Motor neuron (in vitro differentiated cells): ENCODE measurements at places on chromosomes 3 and 15. TPM values are rescaled to one million over a fixed set of nuclear protein-coding genes. Genes with fewer than 3 reads are reported as not detected.
A peak's percentile ranks its signal among the peaks of the same experiment; 100 is the strongest.

DNA sequence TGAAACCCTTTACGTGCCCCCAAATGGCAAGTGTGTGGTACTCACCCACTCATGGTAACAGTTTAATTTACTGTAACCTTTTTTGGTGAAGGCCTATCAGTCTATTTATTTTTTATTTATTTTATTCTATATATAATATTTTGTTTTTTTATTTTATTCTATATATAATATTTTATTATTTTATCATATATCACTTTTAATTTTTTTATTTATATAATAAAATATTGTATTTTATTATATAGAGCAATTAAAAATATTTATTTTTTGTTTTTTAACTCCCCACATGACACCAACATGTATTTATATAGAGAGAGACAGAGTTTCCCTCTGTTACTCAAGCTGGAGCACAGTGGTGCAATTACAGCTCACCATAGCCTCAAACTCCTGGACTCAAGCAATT is 41.4 kb downstream of the SLC28A1 start:
- ATAC-seq = no peak

DNA sequence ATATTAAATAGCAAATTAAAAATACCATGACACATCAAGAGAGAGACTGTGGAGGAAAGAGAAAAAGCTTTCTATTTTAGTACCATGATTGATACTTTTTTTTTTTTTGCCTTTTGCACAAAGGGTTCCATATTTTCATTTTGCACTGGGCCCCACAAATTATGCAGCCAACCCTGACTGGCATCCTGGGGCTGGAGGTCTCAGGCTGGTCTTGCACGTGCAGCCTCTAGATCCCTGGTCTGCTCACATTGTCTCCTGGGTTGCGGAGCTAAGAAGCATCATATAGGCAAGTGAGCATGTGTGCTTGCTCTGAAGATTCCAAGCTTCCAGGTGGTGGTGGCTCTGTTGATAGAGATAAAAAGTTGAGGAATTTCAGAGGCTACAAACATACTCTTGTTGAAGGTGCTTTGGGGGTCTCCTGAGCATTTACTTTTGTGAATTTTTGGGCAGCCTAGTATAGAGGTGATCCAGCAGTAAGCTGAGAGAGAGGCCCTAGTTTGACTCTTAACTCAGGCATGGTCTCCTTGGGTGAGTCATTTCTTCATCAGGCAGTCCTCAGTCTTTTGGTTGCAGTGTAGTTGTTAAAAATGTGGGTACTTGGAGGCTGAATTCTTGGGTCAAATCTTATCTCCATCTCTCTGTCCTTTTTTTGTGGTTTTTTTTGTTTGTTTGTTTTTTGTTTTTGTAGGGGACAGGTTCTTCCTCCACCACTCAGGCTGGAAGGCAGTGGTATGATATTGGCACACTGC is 31.3 kb downstream of the SMAD3 start:
- ATAC-seq = no peak

- ATAC-seq = no peak
Observed at GRCh38 chr3:185595526-185595925, 9.4 kb downstream of the SENP2 start.

DNA sequence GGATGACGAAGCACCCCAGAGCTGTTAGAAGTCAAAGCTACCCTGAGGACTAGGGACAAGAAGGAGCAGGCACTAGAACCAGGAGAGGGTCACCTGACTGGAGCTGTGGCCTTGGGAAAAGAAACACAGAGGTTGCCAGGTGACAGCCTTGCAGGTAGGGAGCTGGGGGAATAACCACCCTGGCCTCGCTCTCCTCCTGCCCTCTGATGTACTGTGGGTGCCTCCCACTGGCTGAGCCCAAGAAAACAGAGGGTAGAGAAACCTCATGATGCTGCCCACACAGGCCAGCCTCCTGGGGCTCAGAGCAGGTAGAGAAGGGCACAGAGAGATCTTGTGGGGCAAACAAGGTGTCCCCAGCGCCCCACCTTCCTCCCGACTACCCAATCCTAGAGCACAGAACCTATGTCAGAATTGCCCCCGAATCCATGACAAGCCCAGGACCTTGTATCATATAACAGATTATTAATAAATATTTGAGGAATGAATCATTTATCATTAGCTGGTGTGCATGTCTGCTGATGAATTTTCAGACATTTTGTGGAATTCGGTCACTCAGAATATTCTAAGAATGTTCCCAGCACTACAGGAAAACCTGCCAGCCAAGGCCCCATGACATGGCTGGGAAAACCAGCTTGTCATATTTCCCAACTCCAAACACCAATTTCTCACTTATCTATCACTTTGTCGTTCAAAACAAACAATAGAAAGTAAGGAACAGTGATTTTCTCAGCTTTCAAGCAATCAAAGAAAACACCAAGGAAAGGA is 59.8 kb upstream of the MEX3B start:
- no peak for ATAC-seq

Gene CPLX3
- 0.32 and 0.52 TPM in 2 replicates for total RNA-seq

GRCh38 chr15:95068701-95069521 is 837.5 kb downstream of the MCTP2 start:
- peak; percentile 75 for ATAC-seq

DNA sequence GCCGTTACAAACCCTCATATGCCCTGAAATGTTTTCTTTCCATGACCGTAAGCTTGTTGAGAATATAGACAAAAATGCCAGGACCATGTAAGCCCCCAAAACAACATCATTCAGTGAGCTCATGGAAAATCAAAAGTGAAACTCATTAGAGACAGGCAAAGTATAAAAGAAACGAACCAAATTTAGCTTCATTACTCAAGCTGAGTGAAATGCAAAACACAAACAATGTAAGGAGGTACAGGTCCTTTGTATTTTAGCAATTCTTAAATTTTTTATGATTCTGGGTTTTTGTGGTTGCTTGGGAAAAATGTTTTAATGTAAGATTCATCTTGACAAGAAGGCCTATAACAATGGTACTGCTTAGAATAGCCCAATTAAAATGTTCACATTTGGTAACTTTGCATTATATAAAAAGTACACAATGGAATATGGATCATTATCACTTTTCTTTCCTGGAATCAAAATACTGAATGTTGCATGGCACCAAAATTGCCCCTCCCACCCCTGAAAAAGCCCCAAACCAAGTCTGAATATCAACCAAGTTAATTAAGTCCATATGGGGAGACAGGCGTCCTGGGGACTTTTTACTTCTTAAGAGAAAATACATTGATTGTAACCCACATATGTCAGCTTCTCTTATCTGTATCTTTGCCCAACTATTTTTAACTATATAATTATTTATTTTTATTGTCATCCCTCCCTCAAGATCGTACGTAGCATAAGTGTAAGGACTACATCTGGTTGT is 247.7 kb upstream of the CDIN1 start:
- ATAC-seq = no peak

DNA sequence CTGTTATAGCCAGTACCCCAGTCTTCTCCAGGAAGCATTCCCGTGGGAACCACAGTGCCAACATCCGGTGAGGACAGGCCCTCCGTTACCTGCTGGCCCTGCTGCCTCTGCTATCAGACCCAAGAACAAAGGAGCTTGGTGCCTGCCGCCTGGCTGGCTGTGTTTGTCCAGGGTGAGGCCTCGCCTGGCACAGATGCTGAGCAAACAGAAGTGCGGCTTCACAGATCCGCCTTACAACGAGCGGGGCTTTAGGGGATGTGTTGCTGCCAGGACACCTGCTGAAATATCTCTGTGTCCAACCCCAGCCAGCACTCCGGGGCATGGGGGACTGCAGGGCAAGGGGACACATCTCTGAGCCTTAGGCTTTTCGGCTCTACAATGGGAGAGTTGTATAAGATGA is 2.2 kb upstream of the EPHB3 start:
- ATAC-seq = no peak

Gene ZNF385D
- 3.9 and 4.5 TPM in 2 replicates for total RNA-seq

GRCh38 chr15:96311256-96311955 is 19.1 kb upstream of the NR2F2 start:
- peak; percentile 81 for ATAC-seq

- ATAC-seq = no peak
Observed at GRCh38 chr3:111747490-111747889, 111.6 kb upstream of the PHLDB2 start.

DNA sequence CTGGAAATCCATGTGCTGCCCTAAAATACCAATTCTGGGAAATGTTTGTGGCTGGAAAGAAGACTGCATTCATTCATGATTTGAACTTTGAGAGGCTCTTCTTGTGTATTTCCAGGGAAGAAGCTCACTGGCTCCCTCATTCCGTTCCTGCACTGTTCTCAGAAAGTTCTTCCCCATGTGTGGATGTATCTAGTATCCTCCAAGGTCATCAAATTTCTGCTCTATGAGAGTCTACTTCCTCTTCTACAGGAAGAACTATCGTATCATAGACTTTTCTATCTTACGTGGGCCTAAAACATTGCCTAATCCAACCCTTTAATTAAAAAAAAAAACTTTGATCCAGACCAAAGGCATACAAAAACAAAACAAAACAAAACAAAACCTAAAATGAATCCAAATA is 2.9 kb downstream of the CCR3 start:
- ATAC-seq = no peak

- no peak for ATAC-seq
Observed at GRCh38 chr15:89408372-89409183, 74.0 kb upstream of the POLG start.

Gene LRRC3B
- total RNA-seq = 3.7 and 5.4 TPM in 2 replicates

DNA sequence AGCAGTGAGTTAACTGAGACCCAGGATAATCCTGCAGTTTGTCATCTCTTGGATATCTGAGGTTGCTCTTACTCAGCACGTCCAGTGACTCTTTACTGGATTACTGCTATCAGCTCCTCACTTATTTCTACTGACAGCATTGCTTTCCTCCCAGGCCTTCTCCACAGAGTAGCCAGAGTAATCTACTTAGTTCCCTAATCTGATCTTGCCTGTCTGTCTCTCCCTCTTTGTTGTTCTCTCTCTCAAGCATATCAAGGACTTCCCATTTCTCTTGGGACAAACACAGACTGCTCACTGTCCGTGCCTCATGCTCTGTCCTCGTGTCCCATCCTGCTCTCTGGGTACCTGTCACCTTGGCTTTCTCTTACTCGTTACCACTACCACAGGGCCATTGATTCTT is 376.2 kb downstream of the FEZF2 start:
- no peak for ATAC-seq

Gene PLA2G4E
- total RNA-seq = not detected in 2 replicates

DNA sequence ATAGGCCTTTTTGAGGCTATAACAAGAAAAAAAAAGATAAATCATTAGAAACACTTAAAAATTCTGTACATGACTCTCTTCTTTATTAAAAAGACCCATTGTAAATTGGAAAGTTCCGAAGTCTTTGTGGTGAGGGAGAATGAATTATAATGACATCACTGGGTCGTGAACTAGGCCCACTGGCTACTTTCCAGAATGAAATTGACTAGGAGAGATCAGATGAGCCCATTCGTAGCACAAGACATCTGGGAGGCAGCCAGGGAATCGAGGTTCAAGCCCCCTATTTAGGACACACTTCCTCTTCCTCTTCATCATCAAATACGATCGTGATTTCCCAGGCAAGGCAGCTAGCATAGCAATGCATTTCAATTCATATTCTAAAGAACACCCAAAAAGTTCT is 889.8 kb upstream of the NR2F2 start:
- no peak for ATAC-seq

DNA sequence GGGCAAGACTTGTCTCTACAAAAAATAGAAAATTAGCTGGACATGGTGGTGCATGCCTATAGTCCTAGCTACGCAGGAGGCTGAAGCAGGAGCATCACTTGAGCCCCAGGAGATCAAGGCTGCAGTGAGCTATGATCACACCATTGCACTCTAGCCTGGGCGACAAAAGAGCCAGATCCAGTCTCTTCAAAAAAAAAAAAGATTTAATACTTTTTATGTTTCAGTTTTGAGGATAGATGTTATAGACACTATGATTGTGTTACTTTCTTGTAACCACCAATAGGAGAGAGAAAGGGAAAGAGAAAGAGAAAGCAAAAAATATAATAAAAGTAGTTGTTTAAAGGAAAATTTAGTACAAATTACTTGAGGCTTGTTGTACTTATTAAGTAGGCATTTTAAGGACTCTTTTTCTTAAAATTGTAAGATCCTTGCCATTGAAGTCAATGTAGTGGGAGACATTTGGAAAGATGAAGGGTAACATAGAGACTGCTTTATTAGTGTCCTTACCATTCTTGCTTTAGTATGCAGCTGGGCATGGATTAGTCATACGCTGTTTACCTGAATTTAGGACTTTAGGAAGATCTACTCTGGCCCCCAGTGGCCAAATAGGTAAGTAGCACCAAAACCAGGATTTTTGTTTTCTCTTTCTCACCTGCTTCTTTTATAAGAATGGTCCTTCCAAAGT is 35.1 kb upstream of the ZDHHC23 start:
- no peak for ATAC-seq

- peak; percentile 27 for ATAC-seq
Observed at GRCh38 chr3:86954226-86954625, 36.7 kb downstream of the VGLL3 start.

- no peak for ATAC-seq
Observed at GRCh38 chr15:96431786-96432185, 101.3 kb downstream of the NR2F2 start.

- ATAC-seq = no peak
Observed at GRCh38 chr3:193241716-193242115, 694 bp downstream of the PLAAT1 start.
